ENCODE measurements at places on chromosomes 2 and 18. TPM values are rescaled to one million over a fixed set of nuclear protein-coding genes. Genes with fewer than 3 reads are reported as not detected.
A peak's percentile ranks its signal among the peaks of the same experiment; 100 is the strongest.

DNA sequence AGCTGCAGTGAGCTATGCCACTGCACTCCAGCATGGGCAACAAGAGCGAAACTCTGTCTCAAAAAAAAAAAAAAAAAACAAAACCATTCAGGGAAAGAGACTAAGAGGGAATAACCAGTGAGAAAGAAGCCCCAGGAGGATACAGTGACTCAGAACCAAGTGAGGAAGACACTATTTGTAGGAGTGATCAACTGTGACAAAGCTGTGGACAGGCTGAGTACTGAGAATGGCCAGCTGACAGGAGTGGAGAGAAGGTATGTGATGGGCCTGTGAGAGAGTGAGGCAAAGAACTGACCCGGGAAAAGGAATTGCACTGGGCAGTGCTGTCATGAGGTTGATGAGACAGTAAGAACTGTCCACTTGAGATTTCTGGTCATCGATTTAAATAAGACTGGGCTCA, 6.7 kb upstream of the LCT start:
- DNase-seq: no peak

- no peak for DNase-seq
Observed at GRCh38 chr2:201235860-201236811, 24.2 kb upstream of the CASP8 start.

DNA sequence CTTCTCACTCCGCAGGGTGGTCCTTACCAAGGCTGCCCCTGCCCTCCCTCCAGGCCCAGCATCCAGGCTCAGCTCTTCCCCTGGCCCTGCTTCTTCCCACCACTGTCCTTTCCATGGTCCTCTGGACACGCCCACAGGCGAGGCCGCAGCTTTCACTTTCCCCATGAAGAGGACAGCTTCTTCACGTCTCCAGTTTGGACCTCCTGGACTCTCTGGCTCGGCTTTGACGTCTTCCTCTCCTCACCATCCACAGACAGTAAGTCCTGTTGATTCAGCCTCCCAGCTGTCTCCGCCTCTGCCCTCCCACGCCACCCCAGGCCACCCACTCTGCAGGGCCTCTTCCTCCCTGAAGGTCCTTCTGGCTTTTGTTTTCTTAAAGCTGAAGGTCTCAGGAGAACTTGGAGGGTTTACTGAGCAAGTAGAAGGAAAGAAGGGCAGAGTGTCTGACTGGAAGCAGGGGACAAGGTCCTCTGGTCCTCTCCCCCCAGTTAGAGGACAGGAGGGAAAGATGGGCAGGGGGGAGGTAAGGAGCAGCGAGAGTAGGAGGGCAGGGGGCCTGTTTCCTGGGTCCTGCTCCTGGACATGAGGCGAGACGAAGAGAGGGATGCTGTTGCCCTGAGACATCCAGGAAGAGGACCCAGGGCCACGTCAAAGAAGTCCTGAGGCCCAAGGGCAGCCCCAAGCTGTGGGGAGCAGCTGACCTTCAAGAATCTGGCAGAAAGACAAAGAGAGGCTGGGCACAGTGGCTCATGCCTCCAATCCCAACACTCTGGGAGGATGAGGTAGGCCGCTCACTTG, 24.7 kb upstream of the NMUR1 start:
- DNase-seq: no peak

DNA sequence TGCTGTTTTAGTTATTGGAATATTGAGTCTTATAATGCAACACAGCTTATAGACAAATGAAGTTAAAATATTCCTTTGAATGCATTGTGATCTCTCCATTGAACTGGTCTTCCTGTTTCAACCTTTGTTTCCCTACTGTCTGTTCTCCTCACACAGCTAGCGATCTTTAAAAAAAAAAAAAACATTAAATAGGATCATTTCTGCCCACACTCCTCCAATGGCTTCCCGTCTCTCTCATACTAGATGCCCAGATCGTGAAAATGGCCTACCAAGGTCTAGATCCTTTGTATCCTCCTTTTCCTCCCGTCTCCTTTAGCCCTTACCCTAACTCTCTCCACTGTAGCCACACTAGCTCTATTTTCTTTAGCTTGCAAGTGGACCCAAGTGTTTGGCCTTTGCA, 2.4 kb downstream of the FAM171B start:
- no peak for DNase-seq

DNA sequence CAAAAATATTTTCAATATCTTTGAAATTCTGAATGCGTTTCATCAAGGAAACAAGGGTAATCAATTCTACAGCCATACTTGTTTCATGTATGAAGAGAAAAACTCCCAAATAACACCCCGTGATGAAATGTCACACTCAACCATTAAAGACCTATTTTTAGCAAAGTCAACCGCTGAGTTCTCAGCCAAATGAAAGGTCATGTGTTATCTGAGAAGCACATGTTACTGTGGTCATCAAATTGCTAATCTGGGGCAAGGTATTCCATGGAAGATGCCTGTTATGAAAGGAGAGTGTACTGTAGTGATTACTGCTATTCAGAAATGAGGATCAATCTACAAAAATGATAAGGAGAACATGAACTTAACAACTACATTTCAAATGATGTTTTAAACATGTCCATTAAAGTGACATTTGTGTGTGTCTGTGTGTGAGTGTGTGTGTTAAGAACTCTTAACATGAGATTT, 126.7 kb downstream of the BCL2 start:
- no peak for DNase-seq

GRCh38 chr2:221893501-221893900, 321.4 kb upstream of the EPHA4 start:
- no peak for DNase-seq

DNA sequence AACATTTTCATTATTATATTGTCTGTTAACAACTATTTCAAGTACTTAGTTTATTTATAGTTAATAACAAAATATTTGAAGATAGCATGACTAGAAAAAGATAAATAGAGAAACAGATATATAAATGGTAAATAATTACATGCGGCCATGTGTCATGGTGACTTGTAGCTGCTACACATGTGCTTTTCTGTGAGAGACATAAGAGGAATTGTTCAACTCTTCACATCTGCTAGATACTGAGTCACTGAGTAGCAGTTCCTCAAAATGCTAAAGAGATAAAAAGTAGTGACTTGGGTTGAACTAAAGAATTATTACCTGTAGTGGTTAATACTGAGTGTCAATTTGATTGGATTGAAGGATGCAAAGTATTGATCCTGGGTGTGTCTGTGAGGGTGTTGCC, 37.5 kb upstream of the SCN9A start:
- DNase-seq: no peak

- no peak for DNase-seq
Observed at GRCh38 chr2:27306573-27307286, 1.5 kb downstream of the UCN start.

DNA sequence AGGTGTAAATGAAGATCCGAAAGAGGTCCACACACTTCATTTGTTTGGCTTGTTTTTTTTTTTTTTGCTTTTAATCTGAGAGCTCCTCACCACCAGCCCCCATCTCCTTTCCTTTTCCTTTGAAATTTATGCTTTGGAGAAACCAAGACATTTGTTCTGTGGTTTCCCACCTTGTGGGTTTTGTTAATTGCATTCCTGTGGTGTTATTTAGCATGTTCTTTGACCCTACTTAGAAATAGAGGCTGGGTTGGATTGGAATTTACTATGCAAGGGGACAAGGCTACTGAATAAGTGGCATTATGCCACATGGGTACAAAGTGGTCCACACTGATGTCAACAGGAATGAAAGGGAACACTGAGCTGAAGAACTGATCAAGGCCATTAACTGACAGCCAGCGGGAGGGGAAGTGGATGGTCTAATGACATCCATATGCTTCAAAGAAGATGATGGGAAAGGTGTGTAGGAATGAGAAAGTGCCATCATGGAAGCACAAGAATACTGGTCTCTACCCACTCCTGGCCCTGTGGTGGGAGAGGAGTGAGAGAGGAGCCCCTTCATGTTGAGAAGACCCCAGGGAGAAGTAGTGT, 8.9 kb downstream of the CCL20 start:
- DNase-seq: no peak

DNA sequence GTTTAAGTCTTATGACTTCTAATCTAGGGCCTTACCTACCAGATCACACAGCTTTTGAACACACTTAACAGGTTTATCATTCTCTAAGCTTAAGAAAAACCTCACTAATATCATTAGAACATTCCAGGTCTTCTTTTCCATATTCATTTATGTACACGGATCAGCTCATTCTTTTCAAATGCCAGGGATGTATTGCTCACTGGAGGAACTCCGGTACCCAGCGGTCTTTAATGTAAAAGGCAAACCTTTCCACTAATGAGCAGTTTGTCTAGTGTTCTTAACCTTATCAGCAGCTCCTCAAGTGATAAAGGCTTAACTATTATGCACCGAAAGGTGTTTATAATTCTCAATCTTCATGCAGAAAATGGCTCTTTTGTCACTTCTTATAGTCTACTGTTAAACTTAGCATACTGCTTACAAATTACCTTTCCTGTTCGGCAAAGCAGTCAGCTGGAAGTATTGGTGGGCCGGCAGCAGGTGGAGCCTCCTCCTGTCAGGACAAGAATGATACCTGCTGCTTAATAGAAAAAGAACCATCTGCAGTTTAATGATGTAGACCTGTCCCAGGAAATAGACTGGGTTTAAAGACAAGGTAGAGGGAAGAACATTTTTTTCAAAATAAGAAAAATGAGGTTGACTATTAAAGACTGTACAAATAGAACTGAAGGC, 142.7 kb downstream of the FIGN start:
- DNase-seq: no peak

DNA sequence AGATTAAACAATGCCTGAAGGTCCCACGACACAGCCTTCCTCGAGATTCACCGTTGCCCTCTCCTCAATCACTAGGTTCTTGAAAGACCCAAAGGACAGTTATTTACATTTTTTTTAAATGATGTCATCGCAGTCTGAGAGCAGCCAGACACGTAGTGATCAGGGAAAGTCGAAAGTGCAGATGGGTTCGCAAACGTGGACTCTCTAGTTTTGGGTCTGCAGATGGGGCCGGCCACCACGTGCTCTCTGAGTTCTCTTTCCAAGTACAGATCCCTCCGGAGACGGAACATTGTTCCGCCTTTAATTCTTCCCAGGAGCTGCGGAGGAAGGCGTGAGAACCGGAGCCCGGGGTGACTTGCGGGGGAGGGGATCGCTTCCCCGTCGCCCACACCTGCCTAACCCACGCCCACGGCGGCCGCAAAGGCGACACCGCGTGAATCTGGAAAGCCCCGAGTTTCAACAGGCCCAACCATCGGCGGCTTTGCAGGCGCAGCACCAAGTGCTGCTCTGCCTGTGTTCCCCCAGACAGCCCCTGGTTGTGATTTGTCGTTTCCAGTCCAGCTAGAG, 54.3 kb downstream of the PKDCC start:
- peak; percentile 67 for DNase-seq

GRCh38 chr2:8310557-8311455, 371.1 kb upstream of the ID2 start:
- DNase-seq: no peak

Gene HOXD1
- polyA plus RNA-seq: 8.8 TPM

Gene STAT1
- polyA plus RNA-seq: 126 TPM

Gene KIAA2012
- polyA plus RNA-seq: 0.17 TPM

Gene SCLY
- 30.0 TPM for polyA plus RNA-seq

Gene IL18R1
- polyA plus RNA-seq: 3.2 TPM

Gene SIX3
- not detected for polyA plus RNA-seq

Gene GALR1
- polyA plus RNA-seq: 0.07 TPM

Data from left renal pelvis (tissue), 4 donors.